ENCODE measurements at places on chromosomes 4 and X.

GRCh38 chrX:51889851-51890250 is 3.6 kb upstream of the MAGED1 start:
- no peak for DNase-seq

GRCh38 chrX:45428831-45429230 is 228.2 kb upstream of the DIPK2B start:
- no peak for DNase-seq

DNA sequence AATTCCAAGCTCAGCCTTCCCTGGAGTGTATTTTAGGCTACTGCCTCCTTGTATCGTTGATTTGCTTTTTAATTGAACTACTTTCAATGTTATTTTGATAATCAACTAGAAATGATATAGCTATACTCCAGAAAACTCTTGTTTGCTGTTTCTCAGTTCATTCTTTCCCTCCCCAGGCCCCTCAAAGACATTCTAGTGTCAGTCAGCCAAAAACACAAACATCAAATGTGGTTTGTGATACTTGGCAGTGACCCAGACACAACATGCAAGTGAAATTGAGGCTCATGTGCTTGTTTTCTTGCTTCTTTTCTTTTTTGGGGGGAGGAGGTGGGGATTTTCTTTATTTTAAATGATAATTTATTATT is 7.6 kb downstream of the FAT4 start:
- no peak for DNase-seq

DNA sequence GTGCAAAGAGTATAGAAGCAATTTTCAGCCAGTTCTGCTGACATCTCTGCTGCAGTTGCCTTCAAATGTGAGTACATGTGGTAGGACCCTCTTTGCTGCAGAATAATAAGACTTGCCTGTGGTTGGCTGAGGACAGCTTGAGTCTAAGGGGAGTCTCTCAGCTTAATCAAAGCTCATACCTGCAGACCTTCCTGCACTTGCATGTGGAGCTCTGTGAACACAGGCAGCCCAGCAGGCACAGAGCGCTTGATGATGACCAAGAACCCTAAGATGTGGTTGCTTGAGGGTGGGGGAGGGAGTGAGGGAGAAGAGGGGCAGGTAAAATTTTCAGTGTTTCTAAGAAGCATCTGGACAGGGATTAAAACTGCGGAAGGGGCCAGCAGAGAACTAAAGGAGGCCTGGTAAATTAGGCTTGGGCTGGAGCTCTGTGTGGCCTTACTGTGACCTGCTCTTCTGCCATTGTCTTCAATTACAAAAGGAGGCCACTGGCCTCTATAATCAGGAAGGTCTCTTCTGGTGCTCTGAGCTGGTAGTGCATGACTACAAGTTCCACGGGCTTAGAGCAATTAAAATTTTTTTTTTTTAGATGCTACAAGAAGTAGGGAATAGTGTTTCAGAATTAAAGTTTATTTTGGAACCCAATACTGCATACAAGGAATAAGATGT is 59.9 kb upstream of the CHRNA9 start:
- DNase-seq: peak; percentile 61

DNA sequence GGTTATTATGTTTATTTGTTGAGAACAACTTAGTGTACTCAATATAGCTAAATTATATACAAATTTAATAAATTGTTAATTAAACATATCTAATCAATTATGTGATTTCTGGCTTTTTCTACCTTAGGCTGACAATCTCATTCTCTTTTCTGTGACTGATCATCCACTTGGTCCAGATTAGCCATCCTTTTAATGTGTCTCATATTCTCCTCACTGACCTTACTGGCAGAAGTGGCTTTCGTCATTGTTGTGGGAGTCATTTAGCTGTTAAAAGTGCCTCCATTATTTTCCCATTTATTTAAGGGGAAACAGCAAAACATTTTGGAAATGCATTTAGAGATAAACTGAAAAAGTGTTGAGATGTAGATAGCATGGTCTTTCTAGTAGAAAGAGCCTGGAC is 172.2 kb downstream of the CCSER1 start:
- DNase-seq: no peak

DNA sequence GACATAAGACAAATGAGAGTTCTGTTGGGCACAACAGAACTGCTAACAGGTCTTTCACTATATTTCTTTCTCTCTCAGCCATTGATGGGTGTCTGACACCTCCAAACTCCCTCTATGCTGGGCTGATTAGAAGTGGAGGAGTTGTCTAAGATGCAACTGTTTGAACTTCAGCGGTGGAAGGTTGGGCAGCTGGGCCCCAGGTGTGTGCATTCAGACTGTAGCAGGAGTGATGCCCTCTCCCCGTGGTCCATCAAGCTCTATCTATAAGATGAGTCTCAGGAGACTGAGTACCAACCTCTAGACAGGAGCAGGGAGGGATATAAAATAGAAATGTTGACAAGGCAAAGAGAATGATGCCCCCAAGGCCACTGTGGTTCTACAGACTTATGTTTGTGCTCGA is 28.2 kb upstream of the CHRNA9 start:
- DNase-seq: no peak

DNA sequence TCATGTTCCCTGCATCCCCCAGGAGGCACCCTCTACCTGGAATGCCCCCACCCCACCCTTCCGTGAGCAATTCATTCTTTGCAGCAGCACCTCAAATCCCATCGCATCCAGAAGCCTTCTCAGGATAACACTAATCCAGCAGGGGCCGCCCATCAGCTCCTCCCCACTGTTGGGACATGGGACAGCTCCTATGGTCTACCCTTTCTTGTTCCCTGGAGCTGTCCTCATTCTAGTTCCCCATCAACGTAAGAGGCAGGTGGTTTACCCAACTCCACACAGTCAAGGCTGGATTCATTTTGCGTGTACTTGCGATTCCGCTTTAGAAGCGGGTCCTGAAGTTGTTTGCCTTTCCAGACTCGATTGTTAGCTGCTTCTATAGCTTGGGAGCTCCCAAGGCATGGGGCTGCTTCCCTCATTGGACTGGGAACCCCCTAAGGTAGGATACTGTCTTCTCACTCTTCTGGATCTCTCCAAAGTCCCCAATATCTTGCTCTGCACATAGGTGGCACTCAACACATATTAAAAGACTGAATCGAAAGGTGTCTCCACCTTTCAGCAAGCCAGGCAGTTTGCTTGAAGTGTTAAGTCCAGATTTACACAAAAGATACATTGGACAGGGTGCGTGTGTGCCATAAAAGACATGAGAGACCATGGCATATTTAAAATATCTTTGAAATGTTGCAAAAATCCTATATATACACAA is 942 bp upstream of the APLN start:
- DNase-seq: peak; percentile 32

GRCh38 chrX:126376465-126376864 is 176.1 kb downstream of the DCAF12L1 start:
- no peak for DNase-seq

GRCh38 chr4:148015468-148015867 is 283.6 kb downstream of the ARHGAP10 start:
- DNase-seq: no peak

DNA sequence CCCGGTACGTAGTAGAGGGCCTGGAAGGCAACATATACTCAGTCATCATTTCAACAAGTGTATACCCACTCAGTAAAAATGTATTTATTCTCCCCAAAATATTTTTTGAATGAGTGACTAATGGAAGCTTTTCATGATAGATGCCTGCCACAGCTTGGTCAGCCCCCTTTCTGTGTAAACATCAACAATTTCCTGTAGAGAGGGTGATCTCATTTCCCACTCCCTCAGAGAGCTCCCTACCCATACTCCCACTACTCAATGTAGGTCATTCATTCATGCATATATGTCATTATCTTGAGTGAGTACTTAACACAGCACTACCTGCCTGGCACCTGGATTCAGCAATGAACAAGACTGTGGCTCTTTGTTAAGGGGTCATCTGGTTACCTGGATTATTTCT is 81.9 kb downstream of the STK32B start:
- no peak for DNase-seq

DNA sequence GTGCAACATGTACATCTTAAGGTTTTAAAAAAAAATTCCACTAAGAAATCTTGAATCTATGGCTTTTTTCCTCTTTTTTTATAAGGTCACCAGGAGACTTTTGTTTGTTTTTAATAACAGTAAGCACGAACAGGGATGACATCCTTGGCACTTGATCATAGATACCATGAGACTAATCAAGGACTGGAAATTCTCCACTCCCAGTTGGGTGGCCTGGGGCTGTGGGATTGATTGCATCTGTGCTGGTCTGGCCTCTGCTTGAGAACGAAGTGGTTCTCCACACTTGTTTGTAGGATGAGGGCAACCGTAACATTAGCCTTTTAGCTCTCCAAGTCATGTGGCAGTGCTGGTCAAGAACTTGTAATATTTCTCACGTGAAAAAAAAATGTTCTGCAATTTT is 35.4 kb downstream of the SNX25 start:
- DNase-seq: no peak

- DNase-seq: no peak
Observed at GRCh38 chr4:71584585-71584984, 199.3 kb downstream of the GC start.

DNA sequence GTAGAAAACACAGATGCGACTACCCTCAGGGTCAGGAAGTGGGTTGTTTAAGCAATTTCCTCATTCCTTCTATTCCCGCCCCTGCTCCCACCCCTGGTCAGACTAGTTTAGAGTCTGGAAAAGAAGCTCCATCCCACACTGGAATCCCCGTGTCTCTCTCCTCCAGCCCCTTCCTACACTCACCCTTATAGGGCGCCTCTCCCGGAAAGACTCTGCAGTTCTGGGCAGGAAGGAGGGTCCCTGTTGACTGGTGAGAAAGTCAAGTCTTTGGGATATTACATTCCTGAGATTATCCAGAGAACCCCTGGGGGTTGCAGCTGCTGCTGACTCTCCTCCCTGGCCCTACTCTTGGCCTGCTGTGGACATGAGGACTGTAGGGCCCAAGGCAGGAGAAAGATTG is 11.9 kb downstream of the STARD8 start:
- DNase-seq: no peak

- DNase-seq: no peak
Observed at GRCh38 chr4:32161392-32161791, 1441.2 kb downstream of the PCDH7 start.

GRCh38 chrX:48999030-48999429 is 3.0 kb downstream of the GRIPAP1 start:
- no peak for DNase-seq

DNA sequence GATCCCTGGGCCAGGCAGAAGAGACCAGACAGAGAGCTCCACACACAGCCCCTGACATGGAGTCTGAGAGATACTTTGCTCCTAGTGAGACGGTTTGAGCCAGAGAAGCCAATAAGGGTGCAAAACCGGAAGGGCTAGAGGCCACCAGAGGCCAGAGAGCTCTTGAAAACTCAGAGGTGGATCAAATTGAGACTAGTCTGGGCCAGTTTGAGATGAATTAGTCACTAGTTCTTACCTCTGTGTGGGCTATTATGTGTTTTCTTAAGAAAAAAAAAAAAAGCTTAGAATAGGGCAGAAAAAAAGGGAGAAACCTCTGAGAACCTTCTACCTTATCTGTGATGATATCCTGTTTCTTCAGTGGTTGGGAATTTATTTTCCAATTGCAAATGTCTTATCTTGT is 110.4 kb upstream of the EDNRA start:
- no peak for DNase-seq

DNA sequence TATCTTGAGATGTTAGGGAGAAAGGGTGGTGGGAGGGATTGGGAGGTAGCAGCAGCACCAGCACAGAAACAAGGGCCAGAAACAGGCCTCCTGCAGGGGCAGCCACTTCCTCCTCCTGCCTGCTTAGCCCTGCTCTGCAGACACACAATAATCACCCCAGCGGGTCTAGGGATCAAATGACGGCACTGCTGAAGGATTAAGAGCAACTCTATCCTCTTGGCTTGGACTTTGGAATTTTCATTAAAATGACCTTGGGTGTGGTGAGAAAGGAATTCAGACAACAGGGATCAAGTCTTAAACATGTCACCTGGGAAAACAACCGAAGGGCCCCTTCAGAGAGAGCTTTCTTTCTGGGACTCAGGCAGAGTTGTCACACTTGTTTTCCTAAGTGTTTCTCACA is 353.4 kb downstream of the SPRY1 start:
- peak; percentile 84 for DNase-seq

GRCh38 chr4:86530183-86530582 is 63.9 kb upstream of the PTPN13 start:
- DNase-seq: no peak

- DNase-seq: no peak
Observed at GRCh38 chr4:101970547-101971155, 180.1 kb downstream of the BANK1 start.

DNA sequence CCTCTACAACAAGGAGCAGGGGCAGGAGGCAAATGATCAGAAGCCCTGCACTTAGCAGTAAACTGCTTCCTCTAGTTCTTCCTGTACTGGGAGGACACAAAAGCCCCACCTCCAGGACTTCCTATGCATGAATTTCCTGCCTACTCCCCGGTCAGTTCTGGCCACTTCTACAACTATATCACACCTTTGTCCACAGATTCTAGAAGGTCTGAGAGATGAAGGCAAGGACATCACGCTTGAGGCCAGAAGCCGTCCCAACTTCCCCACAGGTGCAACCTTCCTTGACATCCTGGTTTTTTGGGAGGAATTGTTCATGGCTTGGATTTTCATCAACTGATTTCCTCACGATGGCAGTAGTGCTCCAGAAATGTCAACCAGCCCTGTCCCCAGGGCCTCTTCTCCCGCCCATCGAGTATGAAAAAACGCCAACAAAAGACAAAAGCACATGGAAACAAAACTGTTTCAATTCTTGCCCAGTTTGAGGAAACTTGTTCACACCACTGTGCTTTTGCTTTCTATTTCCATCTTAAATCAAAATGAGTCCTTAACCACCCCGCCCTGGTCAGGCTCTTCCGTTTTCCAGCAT is 206.5 kb upstream of the STK26 start:
- no peak for DNase-seq

GRCh38 chr4:82501154-82501442 is 60.7 kb downstream of the TMEM150C start:
- DNase-seq: no peak

GRCh38 chrX:63664083-63664482 is 120.9 kb downstream of the ARHGEF9 start:
- DNase-seq: no peak

DNA sequence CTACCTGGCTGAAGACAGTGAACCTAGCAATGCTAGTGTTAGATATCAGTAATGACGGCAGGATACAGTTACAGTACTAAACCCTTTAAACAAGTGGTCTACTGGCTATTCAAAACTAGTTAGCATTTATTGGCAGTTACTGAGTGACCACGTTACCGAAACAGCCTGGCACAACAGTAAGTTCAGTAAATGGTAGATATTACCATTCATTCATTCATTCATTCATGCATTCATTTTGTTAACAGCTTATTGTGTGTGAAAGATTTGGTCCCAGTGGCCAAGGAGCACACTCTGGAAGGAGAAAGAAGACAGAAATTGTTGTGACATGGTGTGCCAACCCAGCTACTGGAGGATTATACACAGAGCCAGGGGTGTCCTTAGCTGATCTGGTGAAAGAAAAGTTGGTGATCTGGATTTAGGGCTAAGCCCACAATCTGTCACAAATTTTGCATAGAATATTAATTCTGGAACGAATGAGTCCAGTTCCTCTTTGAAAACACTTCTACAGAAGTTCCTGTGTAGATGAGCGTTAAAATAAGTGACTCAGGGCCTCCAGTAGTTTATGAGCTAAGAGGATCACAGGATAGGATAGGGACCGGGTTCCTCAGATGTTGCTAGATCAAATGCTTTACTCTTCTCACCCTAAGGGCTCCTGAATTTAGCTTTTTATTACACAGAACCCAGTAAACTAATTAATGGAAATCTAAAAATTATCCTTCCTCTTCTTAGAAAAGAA is 179.1 kb downstream of the CBR4 start:
- DNase-seq: no peak

- DNase-seq: no peak
Observed at GRCh38 chr4:150145946-150146340, 67.7 kb downstream of the DCLK2 start.

GRCh38 chr4:101596781-101597552 is 193.6 kb upstream of the BANK1 start:
- DNase-seq: no peak
